ENCODE measurements at places on chromosomes 1 and 21.

DNA sequence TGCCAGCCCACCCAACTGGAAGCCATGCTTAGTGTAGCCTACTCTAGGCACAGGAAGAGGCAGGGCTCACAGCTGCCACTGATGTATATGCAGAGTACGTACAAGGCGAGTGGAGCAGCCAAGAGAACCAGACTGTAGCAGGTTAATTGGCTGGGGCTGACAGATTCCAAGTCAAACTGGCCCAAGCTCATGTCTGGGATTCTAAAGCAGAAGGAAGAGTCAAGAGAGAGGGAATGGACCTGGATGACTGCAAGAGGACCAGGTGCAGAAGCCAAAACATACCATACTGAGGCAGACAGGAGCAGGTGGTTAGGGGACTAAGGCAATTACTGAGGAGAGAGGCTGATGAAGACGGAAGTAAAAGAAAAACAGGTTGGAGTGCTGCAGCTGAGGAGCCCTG lies 51.3 kb upstream of the LRRN2 start:
- no peak for DNase-seq

- no peak for DNase-seq
Observed at GRCh38 chr1:2295526-2295925, 67.4 kb downstream of the SKI start.

GRCh38 chr1:5758000-5758858 lies 234.0 kb downstream of the NPHP4 start:
- DNase-seq: no peak

GRCh38 chr21:28615276-28615675 lies 377.4 kb downstream of the LTN1 start:
- DNase-seq: no peak

All from activated T-cell treated with anti-CD3 and anti-CD28 coated beads, Interleukin-2, amount 50 U/mL, for 72 hours (primary cell).